ENCODE measurements at places on chromosomes 5 and 9.

DNA sequence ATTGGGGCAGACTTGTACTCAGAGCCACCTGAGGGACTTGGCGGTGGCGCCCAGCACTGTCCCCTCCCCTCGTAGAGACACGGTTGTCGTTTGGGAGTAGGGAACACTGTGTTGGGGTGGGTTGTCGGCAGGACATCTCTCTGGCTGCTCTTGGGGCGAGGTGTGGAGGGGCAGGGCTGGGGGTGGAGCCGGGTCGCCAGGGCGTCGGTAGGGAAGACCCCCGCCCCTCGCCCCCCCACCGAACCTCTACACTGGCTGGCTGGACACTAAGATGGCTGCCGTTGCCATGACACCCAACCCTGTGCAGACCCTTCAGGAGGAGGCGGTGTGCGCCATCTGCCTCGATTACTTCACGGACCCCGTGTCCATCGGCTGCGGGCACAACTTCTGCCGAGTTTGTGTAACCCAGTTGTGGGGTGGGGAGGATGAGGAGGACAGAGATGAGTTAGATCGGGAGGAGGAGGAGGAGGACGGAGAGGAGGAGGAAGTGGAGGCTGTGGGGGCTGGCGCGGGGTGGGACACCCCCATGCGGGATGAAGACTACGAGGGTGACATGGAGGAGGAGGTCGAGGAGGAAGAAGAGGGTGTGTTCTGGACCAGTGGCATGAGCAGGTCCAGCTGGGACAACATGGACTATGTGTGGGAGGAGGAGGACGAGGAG lies 778 bp downstream of the TRIM41 start:
- no peak for DNase-seq

DNA sequence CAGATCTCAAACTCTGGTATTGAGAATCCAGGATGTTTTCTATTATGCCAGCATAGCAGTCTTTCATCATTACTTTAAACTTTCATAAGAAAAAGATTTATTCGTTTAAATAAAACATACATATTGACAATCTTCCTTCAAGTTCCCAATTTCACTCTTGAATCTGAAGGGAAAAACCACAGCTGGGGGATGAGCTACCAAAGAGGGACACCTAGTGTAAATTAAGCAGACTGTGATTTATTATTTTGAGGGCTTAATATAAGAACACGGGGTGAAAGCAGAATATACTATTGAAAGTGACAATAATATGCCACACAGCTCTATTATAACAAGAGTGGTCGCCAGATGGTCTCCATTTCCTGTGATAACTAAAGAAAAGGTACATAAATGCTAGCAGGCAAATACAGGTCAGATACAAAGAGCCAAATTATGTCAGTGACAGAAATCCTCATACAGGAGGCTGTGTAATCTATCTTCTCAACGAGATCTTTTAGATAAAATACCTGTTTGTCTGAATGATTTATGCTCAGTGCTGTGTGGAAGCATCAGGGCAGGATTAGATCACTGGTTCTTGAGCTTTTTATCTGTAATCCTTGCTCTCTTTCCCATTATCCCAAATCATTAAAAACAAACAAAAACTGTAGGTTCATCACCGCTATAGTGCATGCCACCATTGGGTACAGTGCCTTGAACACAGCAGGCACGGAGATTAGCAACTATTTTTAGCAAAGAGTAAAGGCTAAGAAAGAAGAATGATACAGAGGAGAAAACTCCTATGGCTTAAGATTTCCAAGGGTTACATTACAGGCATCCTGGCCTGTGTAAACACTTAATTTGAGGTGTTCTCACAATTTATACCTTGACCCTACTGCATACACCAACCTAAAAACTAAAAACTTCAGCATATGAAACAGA lies 116.6 kb downstream of the DROSHA start:
- DNase-seq, result no peak

DNA sequence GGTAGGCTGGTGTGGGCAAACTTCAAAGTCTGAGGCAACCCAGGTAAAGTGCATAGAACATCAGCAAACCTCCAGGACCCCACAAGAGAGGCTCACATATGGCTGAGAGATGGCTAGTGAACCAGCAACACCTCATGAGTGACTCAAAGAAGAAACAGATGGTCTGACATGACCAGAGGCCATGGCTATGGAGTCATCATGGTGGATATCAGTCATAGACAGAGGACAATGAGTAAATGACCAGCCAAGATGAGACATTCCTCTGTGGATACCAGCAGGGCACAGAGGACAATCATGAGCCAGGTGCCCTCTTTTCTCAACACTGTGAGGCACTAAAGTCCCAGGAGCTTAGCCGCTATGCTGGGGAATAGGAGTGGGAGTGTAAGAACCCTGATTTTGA lies 180.8 kb downstream of the RASEF start:
- no peak for DNase-seq

GRCh38 chr9:118786877-118787276 lies 582.4 kb downstream of the BRINP1 start:
- DNase-seq, result no peak

DNA sequence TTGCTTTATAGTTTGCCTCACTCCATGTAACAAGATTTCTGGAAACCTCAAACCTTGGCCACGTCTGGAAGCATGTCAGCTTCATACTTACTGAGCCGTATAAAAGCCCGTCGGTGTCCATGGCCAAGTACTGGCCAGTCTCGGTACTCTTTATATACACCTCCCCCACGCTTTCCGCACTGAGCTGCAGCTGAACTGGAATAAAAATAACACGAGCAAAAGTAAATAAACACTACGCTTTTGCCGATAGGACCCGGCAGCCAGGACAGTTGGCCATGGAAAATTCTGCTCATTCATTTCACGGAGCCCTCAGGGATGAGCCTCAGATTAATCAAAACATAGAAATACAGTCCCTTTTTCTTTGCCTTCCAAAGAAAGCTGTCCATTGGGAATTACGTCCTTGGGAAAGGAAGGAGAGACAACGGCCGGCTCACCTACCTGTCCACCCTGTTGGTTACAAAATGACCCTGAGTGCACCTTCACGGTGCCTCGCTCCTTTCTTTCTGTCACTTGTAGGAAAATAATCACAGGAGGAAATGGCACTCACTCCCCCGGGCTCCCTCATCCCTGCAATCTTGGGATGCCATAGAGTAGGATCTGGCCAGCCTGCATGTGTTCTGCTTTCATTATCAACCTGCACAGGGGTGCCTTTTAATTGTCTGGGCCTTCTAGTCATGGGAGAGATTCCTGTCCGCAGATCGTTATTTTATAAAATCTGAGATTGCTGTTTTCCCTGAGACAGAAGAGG lies 85.1 kb downstream of the FGF1 start:
- DNase-seq, result no peak

- no peak for DNase-seq
Measured at GRCh38 chr9:111036429-111036789, 1.9 kb downstream of the LPAR1 start.

DNA sequence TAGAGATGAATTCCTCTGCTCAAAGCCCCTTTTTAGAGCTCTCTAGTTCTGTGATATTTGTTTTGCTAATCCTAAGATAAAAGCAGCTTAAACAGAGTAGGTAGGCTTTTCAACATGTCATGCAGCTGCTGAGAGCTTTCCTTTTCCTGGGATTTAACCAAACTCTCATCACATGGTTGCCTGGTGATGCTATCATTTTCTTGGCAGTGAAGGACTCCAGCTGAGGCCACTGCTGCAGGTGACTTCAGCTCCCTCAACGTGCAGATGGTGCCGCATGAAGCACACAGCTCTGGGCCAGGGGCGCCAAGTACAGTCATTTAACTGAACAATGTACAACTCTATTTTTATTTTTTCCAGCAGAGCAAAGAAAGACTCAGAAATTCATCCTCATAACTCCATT lies 42.2 kb downstream of the SECISBP2 start:
- no peak for DNase-seq

DNA sequence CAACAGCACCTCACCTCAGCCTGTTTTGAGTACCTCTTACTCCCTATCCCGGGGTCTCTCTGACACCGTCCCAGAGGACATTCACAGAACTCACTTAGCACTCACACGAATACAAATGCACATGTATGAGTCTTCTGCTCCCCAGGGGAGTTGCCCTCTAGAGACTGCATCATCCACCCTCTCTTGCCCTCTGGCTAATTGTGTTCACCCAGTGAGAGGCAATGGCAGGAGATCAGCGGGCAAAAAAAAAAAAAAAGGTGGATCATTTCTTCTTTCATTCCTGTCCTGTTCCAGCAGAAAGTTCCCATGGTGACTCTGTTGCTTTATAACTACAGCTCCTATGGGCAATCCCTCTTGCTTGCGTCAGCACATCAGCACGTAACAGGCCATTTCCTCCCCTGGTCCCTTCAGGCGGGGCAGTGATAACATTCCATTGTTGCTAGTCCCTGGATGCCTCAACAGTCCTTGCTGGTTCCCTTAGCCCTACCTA lies 23.5 kb upstream of the SNX2 start:
- DNase-seq, result no peak

GRCh38 chr9:22682961-22683699 lies 236.5 kb downstream of the DMRTA1 start:
- DNase-seq, result no peak

DNA sequence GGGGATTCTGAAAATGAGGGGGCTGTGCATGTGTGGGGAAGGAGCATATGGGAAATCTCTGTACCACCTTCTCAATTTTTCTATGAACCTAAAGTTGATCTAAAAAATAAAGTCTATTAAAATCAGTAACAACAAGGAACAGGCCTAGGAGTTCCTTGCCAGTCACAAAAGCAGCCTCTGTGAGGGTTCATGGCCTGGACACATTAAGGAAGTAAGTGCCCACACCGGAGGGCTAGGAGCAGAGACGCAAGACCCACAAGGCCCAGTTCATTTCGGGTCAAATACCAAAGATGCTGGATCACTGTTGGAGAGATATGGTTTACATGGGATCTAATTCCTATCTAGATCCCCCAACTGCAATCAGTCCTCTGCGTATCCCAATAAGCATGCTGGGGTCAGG lies 88.4 kb downstream of the SEMA4D start:
- DNase-seq, result no peak

GRCh38 chr9:129936222-129936621 lies 101.0 kb downstream of the USP20 start:
- no peak for DNase-seq

DNA sequence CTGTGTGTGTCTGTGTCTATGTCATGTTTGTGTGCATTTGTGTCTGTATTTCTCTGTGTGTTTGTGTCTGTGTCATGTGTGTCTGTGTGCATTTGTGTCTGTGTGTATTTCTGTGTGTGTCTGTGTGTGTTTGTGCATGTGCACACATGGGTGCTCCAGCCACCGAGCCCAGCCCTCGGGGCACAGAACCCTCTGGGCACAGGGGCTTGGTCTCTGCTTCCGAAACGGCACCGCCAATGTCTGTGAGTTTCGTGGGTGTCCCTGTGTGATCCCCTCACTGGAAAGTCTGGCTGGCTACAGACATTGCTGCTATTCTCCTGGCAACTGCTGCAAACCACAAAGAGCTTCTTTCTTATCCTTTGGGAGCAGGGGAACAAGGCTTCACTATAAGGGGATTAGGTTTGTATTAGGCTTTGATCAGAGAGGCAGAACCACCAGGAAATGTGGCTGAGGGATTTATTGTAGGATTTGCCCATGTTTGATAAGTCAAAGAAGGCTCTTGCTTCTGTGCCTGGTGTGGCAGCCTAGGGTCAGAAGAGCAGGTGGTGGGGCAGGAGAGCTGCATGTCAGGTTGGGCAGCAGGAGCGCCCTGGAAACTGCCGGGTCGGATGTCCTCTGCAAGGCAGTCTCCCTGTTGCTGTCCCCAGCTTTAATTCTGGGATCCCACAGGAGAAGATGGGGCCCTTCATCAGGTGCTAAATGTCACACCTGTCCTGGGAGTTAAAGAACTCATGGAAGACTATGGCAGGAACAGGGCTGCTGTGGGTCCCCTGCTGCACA lies 39.6 kb upstream of the FCN1 start:
- no peak for DNase-seq

DNA sequence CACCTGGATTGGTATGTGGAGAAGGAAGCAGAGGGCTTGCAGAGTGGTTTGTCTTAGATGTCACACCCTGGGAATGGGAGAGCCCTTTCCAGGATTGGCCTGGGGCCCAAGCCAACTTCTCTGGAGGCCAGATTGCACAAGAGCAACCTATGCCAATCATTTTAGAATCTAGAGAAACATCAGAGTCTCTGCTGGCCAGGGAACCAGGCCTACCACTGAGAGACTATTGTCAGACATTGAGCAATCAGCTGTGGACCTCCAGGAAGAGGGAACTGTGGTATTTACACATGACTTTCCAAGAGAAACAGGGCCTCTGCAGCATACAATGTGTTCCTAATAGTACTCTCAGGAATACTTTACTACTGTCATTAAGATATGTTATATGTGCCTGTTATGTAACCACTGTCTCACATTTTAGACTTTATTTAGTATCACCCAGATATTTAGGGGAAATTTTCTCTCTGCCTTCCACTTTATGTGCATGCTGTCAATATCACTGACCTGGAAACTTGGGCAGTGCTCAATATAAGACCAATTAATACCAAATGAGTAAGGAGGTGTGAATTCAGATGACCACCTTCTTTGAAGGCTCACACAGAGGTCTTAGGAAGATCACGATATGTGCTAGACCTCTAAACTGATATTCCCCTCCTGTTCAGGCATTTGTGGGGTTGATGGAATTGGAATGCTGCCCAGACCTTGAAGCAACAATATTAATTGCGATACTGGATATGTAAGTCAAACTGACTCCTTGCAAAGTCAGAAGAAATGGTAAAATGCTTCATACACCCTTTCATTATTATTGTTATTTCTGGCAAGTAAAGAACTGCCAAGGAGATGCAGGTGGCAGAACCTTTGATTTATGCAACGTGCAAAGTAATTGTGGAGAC lies 20.5 kb upstream of the CCL28 start:
- DNase-seq, result no peak

DNA sequence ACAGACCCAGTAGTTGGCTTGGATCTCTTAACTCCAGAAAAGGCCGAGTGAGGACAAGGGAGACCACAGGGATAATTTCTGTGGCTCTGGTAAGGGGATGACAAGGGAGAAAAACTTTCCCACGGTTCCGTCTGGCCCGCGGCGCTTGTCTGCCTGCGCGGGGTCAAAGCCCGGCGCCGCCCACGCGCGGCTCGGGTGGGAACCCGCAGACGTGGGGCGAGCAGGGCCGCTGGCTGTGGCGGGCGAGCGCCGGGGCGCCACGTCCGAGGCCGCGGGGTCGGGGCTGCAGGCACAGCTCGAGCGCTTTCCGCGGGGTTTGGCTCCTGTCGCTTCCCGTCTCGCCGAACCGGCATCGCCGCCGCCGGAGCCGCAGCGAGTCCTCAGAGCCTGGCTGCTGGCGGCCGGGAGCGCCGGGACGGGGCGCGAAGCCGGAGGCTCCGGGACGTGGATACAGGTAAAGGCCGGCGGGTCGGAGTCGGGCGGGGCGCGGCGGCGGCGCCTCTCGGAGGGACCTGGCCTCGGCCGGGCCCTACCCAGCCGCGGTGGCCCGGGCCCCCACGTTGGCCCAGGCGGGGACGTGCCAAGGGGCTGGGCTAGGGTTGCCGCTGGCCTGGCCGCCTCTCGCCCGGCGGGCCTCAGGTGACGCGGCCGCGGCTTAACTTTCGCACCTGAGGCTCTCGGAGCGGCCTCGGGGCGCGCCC lies at the start of gene RNF180:
RNF180 (plus strand) TSS at position 344 of the 701 bp plus-strand sequence. CDS start 34,965 bp downstream, outside the sequence.
- DNase-seq, result no peak

GRCh38 chr5:66987126-66987525 lies 209.5 kb downstream of the CD180 start:
- DNase-seq, result no peak
